Stimulated activated naive CD4-positive, alpha-beta T cell treated with Interleukin-2 at 50 U/mL for 16 hours (primary cell): ENCODE measurements at places on chromosomes 6 and 20.

- no peak for DNase-seq
Measured at GRCh38 chr20:3123542-3123941, 36.1 kb downstream of the FASTKD5 start.

DNA sequence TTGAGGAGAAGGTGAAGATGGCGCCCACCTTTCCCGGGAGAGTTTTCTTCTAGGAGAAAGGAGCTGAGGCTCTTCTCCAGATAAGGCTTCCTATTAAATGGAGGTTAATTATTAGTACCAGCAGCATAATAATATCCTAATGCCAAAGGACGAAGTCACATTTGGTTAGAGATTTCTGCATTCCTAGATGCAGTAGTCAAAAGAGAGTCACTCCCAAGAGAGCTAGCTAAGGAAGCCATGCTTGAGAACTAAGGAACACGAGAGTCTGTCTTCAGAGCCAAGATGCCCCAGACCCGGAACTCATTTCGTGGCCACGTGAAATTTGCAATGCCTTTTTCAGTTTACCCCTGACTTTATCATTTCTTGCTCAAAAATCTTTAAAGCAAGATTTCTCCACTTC lies 132.7 kb downstream of the TSHZ2 start:
- DNase-seq: no peak

DNA sequence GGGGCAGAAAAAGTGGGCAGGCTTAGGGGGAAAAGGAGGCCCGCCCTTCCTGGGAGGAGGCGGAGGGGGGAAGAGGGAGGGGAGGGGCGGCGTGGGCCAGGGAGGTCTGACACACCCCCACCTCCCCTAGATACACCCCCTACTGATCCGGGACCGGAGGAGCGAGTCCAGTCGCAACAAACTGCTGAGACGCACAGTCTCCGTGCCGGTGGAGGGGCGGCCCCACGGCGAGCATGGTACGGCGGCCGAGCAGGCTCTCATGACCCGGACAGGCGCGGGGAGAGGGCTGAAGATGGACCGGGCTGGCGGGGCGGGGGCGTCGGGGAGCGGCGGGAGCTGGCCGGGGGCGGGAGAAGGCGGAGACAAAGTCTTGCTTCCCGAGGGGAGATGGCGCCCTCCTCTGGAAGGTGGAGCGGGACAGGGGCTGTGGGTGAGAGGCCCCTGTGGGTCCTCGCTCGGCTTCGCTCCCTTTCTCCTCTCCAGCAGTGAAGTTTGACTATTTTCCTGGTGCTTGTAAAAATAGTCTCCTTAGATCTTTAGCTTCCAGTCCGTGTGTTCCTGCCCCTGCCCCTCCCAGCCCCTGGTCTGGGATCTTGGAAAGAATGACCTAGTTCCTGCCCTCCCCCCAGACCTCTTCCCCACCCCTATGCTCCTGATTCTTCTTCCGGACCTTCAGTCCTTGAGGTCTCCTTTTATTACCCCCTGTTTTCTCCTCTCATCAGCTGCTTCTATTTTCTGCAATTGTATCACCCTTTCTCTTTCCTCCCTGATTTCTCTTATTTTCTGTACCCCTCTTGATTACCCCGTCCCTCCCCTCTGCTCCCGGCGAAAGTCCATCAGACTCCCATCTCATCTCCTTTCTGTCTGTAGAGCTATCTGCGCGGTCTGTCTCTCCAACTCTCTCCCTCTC lies 6.1 kb downstream of the SYNGAP1 start:
- peak; percentile 79 for DNase-seq

DNA sequence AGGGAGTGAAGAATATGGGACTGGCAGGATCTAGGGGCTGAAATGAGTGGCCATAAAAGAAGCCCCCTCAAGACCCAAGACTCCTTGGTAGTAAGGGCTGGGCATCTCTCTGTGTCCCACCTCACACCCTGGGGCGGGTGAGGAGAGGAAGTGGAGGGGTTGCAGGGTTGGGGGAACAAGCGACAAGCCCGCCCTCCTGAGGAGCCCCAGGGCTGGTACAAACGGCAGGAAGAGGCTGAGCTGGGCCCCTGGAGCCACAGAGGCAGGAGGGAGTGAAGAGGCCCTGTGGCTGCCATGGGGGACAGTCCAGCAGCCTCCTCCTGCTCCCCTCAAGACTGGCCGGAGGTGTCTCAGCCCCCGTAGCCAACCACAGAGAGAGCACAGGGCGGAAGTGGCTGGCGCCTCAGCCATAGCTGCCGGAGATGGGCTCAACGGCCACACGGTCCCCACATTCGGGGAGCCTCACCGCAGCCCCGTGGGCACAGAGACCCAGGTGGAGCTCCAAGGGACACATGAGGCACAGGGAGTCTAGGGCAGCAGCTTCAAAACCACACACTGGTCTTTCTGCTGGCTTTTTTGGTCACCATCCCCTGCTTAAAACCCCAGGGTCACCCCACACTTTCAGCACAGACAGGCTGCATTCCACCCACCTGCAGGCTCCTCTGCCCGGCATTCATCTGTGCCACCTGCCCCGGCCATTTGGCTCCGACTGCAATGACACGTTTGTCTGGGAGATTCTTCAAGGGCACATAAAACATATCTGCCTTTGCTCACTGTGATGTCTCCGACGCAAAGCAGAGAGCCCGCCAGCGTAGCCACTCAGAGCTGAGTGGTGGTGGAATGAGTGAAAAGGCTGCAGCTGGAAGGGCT lies 524 bp downstream of the C20orf203 start:
- DNase-seq: no peak

- peak; percentile 6 for DNase-seq
Measured at GRCh38 chr6:37029249-37029971, 24.0 kb downstream of the FGD2 start.

DNA sequence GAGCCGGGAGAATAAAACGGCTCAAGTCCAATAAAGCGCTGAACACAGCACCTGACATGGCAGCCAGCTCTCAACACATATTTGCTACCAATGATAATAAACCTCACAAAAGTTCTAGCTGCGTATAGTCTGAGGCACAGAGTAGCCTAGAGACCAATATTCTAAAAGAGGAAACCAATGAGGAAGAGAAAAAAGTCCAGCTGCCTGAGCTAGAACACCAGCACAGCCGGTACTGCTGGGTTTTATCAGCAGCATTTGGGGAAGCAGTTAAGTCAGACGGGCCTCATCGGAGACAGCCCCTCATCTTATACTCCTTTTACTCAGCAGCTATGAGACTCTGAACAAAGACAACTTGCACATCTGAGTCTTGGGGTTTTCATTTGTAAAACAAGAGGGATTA lies 2.4 kb upstream of the RTF2 start:
- DNase-seq: no peak

- DNase-seq: no peak
Measured at GRCh38 chr20:25015986-25016385, 23.4 kb upstream of the APMAP start.

DNA sequence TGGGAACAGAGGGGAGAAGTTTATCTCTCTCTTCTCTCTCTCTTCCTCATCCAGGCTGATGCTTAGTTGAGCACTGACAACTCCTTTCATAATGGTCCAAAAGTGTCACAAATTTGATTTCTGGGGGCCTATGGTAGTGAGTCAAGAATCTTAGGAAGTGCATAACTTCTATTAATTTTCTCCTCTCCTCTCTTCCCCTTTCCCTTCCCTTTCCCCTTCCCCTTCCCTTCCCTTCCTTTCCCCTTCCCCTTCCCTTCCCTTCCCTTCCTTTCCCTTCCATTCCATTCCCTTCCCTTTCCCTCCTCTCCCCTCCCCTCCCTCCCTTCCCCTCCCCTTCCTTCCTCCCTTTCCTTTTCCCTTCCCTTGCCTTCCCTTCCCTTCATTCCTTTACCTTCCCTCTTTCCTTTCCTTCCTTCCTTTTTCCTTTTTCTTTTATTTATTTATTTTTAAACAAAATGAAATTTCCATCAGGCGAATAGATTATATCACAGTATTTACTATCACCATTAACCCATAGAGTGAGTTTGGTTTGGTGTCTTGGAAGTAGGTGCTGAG lies 56.9 kb upstream of the JAG1 start:
- no peak for DNase-seq

DNA sequence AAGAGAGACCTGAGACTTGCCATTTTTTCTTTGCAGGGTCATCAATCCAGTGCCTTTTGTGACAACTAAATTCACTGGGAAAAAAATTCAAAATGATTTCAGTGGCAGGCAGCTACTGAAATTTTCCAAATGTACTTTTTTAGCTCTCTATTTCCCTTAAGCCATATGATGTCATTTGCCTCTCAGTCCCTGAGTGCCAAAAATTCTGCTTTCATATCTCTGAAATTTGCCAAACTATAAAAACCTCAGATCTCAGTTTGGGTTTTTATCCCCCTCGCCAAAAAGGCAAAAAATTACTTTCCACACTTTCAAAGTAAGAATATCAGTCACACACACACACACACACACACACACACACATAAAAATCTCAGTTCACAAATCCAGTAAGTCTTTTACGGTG lies 651.3 kb upstream of the ARID1B start:
- no peak for DNase-seq

- DNase-seq: no peak
Measured at GRCh38 chr6:133590814-133591213, 298.1 kb upstream of the TCF21 start.

DNA sequence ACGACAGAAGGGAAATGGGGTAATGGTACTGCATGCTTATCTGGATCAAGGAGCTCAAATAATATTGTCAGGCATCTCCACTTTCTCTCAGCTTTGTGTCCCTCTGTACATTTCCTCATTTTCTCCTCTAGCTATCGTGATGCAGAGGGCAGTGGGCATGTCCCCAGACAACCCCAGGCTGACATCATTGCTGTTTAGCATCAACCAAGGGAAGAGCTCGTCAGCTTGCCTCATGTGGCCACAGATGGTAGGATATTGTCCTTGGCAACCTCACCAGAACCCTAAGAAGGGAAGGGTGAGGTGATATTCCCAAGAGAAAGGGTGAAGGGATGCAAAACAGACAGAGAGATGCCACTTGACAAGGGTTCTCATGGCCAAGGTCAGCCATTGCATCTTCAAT lies 58.3 kb downstream of the MAFB start:
- DNase-seq: no peak

DNA sequence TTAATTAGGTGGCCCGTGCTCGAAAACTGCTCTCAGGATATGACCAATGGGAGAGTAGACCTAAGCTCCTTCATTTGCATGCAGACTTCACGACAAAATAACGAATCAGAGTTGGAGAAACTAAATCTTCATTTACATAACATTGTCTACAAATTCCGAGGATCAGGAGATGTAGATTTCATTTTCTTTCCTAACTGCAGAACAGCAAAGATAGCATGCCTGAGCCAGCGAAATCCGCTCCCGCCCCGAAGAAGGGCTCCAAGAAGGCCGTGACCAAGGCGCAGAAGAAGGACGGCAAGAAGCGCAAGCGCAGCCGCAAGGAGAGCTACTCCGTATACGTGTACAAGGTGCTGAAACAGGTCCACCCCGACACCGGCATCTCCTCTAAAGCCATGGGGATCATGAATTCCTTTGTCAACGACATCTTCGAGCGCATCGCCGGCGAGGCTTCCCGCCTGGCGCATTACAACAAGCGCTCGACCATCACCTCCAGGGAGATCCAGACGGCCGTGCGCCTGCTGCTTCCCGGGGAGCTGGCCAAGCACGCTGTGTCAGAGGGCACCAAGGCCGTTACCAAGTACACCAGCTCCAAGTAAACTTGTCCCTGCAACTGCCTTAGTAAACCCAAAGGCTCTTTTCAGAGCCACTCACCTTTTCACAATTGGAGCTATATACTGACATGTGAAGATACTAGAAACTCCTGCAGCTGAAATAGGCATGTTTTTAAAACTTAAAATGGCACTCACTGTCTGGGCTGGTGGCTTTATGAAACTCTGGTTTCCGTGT lies 96.5 kb downstream of the HFE start:
- peak; percentile 48 for DNase-seq

DNA sequence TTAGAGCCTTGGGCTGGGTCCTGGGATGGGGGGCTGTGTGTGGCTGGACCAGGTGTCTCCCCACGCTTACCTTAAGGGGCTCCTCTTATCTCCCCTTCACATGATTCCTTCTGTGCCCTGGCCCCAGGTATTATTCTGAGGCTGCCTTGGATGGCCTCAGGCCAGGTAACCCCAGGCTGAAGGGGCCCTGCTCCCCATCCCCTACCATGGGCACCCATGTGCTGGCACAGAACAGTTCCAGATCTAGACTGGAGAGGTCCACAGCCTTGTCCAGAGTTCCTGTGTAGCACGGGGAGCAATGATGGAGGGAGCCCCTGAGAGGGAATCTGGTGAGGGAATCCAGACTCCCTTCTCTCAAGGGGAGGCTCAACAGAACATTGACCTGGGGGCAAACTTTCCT lies 32.1 kb downstream of the MOCS1 start:
- DNase-seq: no peak
